ENCODE measurements at places on chromosomes 12 and 14. TPM values are rescaled to one million over a fixed set of nuclear protein-coding genes. Genes with fewer than 3 reads are reported as not detected.

Gene POTEM
- not detected for total RNA-seq

Gene AJUBA
- total RNA-seq: 5.5 TPM

Gene KRAS
- 19.4 TPM for total RNA-seq

Gene PLEKHG7
- 0.41 TPM for total RNA-seq

Gene PTPRQ
- 1.9 TPM for total RNA-seq

Gene PZP
- total RNA-seq: not detected

Gene PPP1R12A
- total RNA-seq: 326 TPM

Gene MON2
- 64.8 TPM for total RNA-seq

Gene PPFIA2
- 2.5 TPM for total RNA-seq

Gene PPHLN1
- 52.3 TPM for total RNA-seq

Gene TIGAR
- 4.4 TPM for total RNA-seq

Gene SYT10
- total RNA-seq: 0.49 TPM

Gene LRP1-AS
- not detected for total RNA-seq

Gene ESRRB
- not detected for total RNA-seq

Gene EML1
- 148 TPM for total RNA-seq

Gene FGF6
- not detected for total RNA-seq

Gene CLEC1B
- not detected for total RNA-seq

Gene NGB
- total RNA-seq: 9.4 TPM

Gene RHOJ
- total RNA-seq: 5.3 TPM

Gene ZBTB25
- 24.6 TPM for total RNA-seq

Gene BCL7A
- total RNA-seq: 6.4 TPM

Gene CORO1C
- 324 TPM for total RNA-seq

Gene CFAP54
- total RNA-seq: 1.1 TPM

Gene ASB2
- 117 TPM for total RNA-seq

Gene TTC9
- total RNA-seq: 0.71 TPM

Gene ALDH6A1
- 33.5 TPM for total RNA-seq

Gene SIRT4
- total RNA-seq: 3.6 TPM

Gene MSI1
- total RNA-seq: not detected

Gene ANKRD33
- total RNA-seq: not detected

Gene NKX2-1
- total RNA-seq: not detected

Gene RTL1
- not detected for total RNA-seq

Gene IRAK3
- total RNA-seq: 15.8 TPM

Gene KCNC2
- under 0.01 TPM for total RNA-seq

Gene PAPLN
- 14.8 TPM for total RNA-seq

Gene HOXC12
- total RNA-seq: not detected

Gene FSCB
- total RNA-seq: not detected

Gene PTHLH
- 7.5 TPM for total RNA-seq

Gene CLEC7A
- 8.9 TPM for total RNA-seq

Gene NOVA1
- 31.9 TPM for total RNA-seq

Gene ADAMTS20
- total RNA-seq: not detected

Gene SERPINA12
- not detected for total RNA-seq

Gene RERGL
- 3.3 TPM for total RNA-seq

Gene IL23A
- total RNA-seq: not detected

Gene B4GALNT3
- 0.36 TPM for total RNA-seq

Gene PTPRB
- 15.8 TPM for total RNA-seq

Gene CLEC4D
- total RNA-seq: 0.41 TPM

Gene USP44
- 3.5 TPM for total RNA-seq

Gene KRT3
- total RNA-seq: not detected

Gene CNPY2
- 60.1 TPM for total RNA-seq

Gene TMTC2
- 72.6 TPM for total RNA-seq

Gene LRIG3
- total RNA-seq: 67.9 TPM

Gene SOAT2
- total RNA-seq: not detected

Gene KRT78
- total RNA-seq: not detected
